ENCODE measurements at places on chromosomes 13 and 19.

GRCh38 chr13:21517576-21517975, 58.5 kb upstream of the ZDHHC20 start:
- DNase-seq: no peak

GRCh38 chr13:113022391-113022744, 53.4 kb downstream of the MCF2L start:
- no peak for DNase-seq

GRCh38 chr19:10270616-10271394, at the start of gene ICAM1:
ICAM1 (plus strand) TSS chr19:10271120; CDS start chr19:10271160, 40 bp downstream.
- DNase-seq: peak; percentile 84

- DNase-seq: peak; percentile 49
These were observed 3.0 kb upstream of the SLC6A16 start for GRCh38 chr19:49327878-49328544.

Data from AML-193 (cell line).